Hematopoietic multipotent progenitor cell treated with erythropoietin and hydrocortisone succinate and interleukin-3 and kit ligand, for 8 days (in vitro differentiated cells): ENCODE measurements at places on chromosomes 5 and 9.

DNA sequence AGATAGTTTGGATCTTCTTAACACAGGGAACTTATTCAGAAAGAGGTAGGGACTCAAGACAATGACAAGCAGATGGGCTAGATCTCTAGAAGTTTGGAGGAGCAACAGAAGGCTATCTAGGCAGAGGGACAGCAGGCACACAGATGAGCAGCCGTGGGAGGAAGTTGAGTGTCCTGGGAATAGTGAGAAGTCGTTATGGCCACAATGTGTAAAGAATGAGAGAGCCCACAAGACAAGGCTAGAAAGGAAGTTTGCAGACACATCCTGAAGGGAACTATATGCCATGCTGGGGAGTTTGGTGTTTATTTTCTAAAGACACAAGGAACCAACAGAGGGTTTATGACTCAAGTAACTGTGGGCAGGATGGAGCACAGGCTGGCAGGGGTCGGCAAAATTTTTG lies 160.6 kb downstream of the PALM2AKAP2 start:
- no peak for DNase-seq

- DNase-seq = no peak
Observed at GRCh38 chr5:96426831-96427230, 6.2 kb downstream of the PCSK1 start.

DNA sequence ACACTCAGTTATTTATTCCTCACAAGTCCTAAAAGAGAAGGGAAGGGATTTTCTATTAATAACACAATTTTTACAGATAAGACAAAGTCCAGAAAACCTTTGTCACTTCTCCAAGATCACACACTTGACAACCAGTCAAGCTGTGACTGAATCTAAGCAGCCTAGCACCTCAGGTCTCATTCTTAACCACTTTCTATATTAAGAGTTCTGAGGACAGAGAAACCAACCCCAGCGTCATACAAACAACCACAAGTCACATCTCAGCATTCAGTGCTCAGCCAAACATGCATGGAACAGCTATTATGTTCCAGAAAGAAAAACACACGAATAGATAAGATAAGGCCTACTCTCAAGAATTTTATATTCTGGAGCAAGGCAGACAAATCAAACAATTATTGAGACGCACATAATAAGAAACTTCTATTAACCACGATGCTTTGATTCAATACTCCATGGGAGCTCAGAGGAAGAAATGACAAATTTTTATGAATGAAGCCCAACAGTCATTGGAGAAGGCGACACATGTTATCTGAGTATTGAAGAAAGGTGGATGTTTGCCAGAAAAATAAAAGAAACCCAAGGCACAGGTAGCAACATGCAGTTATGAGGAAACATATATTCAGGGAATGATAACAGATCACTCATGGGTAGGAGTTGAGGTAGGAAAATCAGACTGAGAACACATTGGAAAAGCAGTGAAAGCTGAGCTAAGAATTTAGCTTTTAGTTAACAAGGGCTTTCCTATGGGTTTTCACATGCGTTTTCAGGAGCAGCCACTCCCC lies 113.1 kb downstream of the HTR4 start:
- DNase-seq = no peak

DNA sequence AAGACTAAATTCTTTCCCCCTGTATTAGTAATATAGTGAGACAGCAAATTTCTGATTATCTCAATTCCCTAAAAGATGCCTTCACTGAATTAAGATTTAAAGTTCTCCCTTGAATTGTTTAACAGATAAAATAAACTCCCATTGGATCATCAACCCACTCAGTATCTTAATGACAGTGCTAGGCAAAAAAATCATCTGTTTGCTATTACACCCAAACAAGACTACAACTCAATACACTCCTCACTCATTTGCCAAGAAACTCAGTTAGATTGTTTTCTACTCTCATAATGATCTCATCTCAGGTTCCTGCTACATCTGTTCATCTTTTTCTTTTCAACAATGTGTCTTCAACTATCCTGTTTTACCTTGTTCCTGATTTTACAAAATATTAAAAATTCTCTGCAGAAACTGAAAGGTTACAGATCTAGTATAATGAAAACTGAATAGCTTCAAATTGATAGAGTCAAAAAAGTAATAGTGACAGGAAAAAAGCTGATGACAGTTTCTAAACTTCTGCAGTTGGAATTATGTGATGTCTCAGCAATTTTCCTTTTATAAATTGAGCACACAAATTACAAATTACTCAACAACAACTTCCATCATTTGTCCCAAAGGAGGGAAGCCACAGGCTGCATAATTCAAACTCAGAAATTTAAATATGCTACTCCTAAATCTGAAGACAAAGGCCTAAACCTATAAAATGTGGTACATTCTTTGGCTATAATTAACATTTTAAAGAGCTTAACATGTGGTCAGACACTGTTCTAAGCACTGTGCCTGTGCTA lies 39.4 kb downstream of the HOMER1 start:
- DNase-seq = no peak

GRCh38 chr5:164052536-164053093 lies 547.2 kb downstream of the MAT2B start:
- DNase-seq = no peak

GRCh38 chr9:69028754-69029153 lies 6.8 kb upstream of the FXN start:
- DNase-seq = peak; percentile 69

DNA sequence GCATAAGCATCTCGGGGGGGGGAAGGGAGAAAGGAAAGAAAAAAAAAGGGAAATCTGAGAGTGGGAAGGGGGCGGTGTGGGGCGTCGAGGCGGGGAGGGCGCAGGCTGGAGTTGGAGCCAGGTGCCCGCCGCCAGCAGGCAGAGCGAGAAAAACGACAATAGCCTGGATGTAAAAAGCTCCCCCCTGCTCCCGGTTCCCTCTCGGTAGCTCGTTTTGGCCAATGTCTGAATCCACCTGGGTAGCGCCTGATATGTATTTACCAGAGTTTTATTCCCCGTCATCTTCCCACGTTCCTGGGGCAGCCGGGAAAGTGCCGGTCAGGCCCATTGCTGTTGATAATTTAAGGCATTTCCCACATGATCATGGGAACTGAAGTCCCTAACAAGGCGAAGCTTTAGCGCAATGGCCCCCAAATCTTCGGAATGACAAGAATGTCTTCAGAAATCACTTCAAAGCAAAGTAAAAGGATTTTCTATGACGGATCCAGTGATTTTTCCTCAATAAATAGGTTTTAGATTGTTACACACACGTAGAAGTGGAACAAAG lies 3.0 kb upstream of the OTP start:
- no peak for DNase-seq

DNA sequence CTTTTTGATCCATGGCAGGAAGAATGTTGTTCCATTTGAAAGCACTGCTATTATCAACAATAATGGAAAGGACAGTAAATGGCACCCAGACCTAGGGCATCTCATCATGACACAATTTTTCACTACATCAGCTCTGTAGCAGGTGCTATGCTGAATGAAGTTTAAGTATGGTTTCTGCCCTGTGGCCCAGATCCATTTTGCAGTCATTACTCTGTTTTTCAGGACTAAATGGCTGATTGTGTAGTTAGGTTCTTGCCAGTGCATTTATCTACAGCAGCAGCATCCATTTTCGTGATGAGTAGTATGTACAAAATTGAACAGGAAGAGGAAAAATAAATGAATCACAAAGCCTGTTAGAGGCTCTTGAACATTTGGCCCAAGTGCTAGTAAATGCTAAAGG lies 270.5 kb upstream of the CD180 start:
- no peak for DNase-seq

DNA sequence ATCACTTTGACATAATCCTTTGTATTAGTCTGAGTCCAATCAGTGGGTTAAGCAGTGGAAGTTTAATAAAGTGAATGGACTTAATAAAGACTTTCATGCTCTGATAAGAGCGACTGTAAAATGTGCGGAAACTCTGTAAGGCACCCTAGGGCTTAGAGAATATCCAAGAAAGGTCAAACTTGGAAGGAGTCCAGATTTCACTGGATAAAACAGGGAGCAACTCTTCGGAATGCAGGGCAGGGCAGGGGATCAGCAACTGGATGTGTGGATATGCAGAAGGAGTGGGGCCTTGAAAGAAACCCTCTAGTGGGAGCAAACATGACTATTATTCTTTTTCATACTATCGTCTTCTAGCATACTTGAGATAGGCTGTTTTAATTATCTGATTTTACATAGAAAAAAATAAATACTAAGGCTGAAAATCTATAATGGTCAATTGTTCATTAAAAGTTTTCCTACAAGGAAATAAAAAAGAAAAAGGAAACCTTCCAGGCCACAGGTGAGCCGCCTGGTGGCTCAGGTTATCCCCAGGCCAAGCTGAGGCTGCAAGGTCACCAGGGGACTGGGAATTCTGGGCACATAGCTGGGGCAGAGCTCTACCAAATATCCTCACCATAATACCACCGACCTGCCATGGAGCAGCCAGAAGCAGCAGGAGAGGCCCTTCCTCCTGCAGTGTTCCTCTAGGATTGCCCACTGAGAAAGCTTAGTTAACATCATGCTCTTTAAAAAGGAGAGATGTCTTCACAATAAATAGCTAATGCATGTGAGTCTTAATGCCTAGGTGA lies 46.3 kb upstream of the CCDC112 start:
- no peak for DNase-seq

DNA sequence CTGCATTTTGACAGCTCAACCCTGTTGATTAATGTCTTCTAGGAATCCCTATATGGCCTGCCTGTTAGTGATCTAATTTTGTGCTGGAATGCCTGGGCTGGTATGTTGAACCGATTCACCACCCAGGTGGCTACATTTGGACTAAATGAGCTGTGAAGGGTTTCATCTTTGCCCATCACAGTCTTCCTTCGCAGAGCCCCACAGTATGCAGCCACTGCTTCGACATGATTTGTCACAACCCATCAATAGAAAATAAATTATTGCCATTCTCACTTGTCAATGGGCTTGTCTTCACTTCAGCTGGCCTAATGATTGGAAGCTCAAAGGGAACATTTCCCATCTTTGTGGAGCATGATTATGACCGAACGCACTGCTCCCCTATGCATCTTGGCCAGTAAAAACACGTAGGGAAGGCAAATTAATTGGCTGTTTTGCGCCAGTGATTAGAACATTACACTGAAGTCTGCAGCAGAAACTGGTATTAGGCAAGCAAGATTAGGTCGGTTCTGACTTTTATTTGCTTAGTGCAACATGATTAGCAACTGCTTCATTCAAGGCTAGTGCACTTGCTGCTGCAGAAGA lies 408.5 kb downstream of the KIAA0825 start:
- DNase-seq = no peak

DNA sequence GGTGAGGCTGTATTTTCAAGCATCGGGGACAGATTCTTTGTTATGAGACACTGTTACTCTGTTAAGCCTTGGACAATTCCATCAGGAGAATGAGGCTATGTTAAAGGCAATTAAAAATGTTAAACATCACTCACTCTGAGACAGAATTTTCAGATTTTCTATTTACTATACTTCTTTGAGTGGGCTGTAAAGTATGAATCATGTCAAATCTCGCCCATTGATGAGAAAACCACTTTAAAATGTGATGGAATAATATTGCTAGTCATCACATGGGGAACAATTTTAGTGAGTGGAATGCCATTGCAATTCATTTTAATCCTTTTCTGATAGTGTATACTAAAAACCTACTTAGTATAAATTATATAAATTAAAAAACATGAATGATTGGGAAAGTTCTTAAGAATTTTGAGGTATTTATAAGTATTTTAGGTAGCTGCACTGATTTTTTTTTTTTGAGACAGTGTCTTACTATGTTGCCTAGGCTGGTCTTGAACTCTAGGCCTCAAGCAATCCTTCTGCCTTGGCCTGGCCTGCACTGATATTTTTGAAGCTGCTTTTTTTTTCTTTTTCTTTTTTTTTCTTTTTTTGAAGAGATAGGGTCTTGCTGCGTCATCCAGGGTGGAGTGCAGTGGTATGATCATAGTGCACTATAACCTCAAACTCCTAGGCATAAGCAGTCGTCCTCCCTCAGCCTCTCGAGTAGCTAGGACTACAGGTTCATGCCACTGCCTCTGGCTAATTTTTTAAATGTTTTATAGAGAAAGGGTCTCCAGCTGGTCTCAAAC lies 73.2 kb downstream of the KIAA1958 start:
- DNase-seq = peak; percentile 69

- no peak for DNase-seq
Observed at GRCh38 chr9:105957830-105958229, 263.5 kb downstream of the TMEM38B start.

GRCh38 chr5:150131461-150131860 lies 24.2 kb downstream of the PDGFRB start:
- no peak for DNase-seq

GRCh38 chr9:84788803-84789462 lies 119.4 kb downstream of the NTRK2 start:
- DNase-seq = no peak

- DNase-seq = no peak
Observed at GRCh38 chr5:3698412-3698811, 102.8 kb downstream of the IRX1 start.

DNA sequence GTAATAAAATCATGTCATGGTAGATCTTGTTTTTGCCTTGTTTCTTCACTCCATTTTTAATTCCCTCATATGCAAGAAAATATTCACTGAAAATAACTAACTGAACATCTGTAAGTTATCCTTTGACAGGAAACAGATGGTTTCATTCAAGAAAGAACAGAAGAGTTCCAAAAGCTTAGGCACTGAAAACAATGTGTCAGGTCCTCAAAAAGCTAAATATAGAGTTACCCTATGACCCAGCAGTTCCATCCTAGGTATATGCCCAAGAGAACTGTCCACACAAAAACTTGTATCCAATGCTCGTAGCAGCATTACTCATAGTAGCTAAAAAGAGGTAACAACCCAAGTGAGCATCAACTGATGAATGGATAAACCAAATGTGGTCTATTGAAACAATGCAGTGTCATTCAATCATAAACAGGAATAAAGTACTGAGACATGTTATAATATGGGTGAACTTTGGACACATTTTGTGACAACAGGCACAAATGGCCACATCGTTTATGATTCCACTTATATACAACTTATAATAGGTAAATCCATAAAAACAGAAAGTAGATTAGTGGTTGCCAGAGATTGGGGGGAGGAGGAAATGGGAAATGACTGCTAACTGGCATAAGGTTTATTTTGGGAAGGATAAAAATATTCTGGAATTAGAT lies 231.0 kb downstream of the FRMD3 start:
- DNase-seq = no peak

GRCh38 chr9:111320631-111321030 lies 9.4 kb downstream of the OR2K2 start:
- no peak for DNase-seq

- no peak for DNase-seq
Observed at GRCh38 chr9:2623288-2624050, 1.9 kb downstream of the VLDLR start.

DNA sequence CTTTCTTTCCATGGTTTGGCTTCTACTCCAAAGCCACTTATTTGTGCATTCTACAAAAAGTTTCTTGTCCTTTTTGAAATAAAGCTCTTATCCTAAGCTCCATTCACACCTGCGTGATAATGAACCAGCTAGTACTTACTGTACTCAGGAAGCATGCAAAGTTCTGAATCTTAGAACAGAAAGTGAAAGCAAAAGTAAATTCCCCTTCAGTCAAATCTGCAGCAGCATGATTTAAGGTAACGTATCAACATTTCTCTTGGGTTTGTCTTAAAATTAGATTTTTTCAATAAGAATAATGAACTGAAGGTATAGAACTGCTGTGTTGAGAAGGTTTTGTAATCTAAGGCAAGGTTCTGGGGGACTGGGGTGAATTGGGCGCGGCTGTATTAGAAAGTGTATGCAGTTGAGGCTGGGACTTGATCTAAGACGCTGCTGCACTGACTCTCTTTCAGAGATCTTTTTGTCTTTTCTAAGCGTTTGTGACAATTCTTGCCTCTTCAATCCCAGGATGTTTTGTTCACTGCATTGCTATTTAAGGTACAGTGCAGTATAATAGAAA lies at the start of gene ERAP2:
TSS of gene ERAP2 (plus strand) at position 209 of the 559 bp plus-strand sequence. CDS start 3,186 bp downstream, outside the sequence.
- DNase-seq = peak; percentile 61

- DNase-seq = no peak
Observed at GRCh38 chr9:129983891-129984290, 59.1 kb downstream of the FNBP1 start.
